ENCODE measurements at places on chromosomes 16 and 17. TPM values are rescaled to one million over a fixed set of nuclear protein-coding genes. Genes with fewer than 3 reads are reported as not detected.

The HSD17B2 gene
- 3.1 TPM for total RNA-seq

The SNAI3 gene
- total RNA-seq: 7.0 TPM

The GRB7 gene
- total RNA-seq: 25.0 TPM

The SOX15 gene
- total RNA-seq: 0.67 TPM

The CLDN7 gene
- 117 TPM for total RNA-seq

The ADAM11 gene
- total RNA-seq: 0.43 TPM

The NOL3 gene
- 59.7 TPM for total RNA-seq

The KRTAP3-2 gene
- total RNA-seq: not detected

DNA sequence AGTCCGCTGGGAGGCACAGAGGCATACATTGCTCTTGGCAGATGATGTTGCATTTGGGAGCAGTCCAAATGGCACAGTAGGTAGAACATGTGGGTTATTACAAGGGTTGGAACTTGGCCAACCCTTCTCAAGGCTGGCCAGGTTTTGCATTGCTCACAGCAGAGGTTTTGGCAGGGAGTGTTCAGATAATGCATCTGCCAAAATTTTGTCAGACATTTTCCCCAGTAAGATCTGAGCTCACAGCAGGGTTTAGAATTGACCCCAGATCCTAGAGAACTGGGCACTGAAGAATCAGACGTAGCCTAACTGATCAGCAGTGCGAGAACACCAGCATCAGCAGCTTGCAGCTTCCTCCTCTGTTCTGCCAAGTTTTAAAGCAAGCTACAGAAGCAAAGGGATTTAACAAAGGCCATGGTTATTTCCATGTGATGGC lies 468.8 kb upstream of the KIF2B start:
- H3K4me3 ChIP-seq: no peak overlapping the region
- no peaks in the 10 kb centered on the region for H3K36me3 ChIP-seq
- H3K27me3 ChIP-seq: no peaks in the 10 kb centered on the region
- H3K27ac ChIP-seq: no peak overlapping the region
- no peaks in the 10 kb centered on the region for H3K4me1 ChIP-seq
- no peak for DNase-seq

DNA sequence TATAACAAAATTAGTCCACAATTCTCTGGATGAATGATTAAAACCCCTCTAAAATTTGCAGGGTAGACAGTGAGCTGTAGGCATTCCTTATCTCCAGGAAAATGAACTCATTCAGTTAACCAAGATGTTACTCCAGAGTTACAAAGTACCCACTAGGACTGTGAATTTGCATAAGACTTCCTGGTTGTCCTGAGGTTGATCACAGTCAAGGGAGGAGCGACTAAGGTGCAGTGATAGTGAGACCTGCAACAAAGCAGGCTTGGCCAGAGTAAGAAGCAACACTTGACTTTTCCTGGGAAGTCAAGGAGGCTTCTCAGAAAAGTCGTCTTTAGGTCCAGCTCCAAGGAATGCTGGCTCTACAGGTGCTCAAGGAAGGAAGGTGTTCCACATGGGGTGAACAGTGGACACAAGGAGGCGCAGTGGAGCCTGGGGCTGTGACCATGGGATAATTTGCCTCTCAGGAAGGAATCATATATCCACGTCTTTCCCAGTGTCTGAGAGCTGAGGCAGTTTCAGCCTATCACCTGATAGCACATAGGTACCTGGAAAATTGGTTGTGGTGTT lies 821.1 kb upstream of the EEF2KMT start:
- H3K4me3 ChIP-seq: no peak overlapping the region
- DNase-seq: no peak
- no peaks in the 10 kb centered on the region for H3K4me1 ChIP-seq
- H3K27ac ChIP-seq: no peak overlapping the region
- H3K27me3 ChIP-seq: no peaks in the 10 kb centered on the region
- H3K36me3 ChIP-seq: no peaks in the 10 kb centered on the region

DNA sequence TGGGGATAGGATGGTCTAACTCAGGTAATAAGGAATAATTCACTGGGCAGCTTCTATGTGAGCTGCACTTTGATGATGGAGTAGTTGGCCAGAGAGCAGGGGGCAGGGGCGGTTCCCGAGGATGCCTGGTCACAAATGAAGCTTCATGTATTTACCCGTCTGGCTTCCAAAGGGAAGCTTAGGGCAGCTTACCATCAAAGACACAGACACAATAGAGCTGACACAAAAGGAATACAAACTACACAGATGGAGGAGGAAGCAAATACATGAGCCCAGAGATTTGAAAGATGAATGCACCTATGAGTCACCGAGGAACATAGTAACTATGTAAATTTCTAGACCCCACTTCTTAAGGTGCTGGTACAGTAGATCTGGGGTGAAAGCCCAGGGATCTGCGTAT lies 8.7 kb upstream of the EMP2 start:
- H3K4me1 ChIP-seq: no peaks in the 10 kb centered on the region
- no peak overlapping the region for H3K4me3 ChIP-seq
- H3K27ac ChIP-seq: no peak overlapping the region
- no peaks in the 10 kb centered on the region for H3K36me3 ChIP-seq

GRCh38 chr16:66166490-66166889 lies 200.0 kb upstream of the CDH5 start:
- H3K4me1 ChIP-seq: no peaks in the 10 kb centered on the region
- no peaks in the 10 kb centered on the region for H3K27me3 ChIP-seq
- H3K4me3 ChIP-seq: no peak overlapping the region
- no peaks in the 10 kb centered on the region for H3K36me3 ChIP-seq
- no peak for DNase-seq

- no peaks in the 10 kb centered on the region for H3K27me3 ChIP-seq
- DNase-seq: no peak
- H3K4me3 ChIP-seq: no peak overlapping the region
- no peak overlapping the region for H3K27ac ChIP-seq
- no peaks in the 10 kb centered on the region for H3K36me3 ChIP-seq
These were observed 193.8 kb downstream of the SNX29 start for GRCh38 chr16:12170103-12171040.

DNA sequence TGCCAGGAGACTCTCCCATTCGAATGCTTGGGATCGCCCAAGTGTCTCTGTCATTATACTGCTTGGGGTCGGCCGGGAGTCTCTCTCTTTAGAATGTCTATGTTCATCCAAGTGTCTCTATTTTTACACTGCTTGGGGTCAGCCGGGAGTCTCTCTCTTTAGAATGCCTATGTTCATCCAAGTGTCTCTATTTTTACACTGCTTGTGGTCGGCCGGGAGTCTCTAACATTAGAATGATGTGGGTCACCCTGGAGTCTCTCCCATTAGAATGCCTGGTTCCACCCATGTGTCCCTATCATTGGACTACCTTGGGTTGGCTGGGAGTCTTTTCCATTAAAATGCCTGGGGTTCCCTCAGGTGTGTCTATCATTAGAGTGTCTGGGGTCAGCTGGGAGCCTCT lies 2230.4 kb downstream of the TP53TG3F start:
- no peak overlapping the region for H3K27ac ChIP-seq
- no peak for DNase-seq
- H3K36me3 ChIP-seq: no peaks in the 10 kb centered on the region
- no peaks in the 10 kb centered on the region for H3K4me1 ChIP-seq
- H3K27me3 ChIP-seq: no peaks in the 10 kb centered on the region
- no peak overlapping the region for H3K4me3 ChIP-seq

GRCh38 chr17:11486868-11487310 lies 111.4 kb upstream of the DNAH9 start:
- H3K27me3 ChIP-seq: no peaks in the 10 kb centered on the region
- no peaks in the 10 kb centered on the region for H3K4me1 ChIP-seq
- no peaks in the 10 kb centered on the region for H3K36me3 ChIP-seq
- H3K4me3 ChIP-seq: no peak overlapping the region
- H3K27ac ChIP-seq: no peak overlapping the region

GRCh38 chr17:10337136-10337535 lies 35.7 kb downstream of the MYH13 start:
- no peaks in the 10 kb centered on the region for H3K4me1 ChIP-seq
- no peak overlapping the region for H3K4me3 ChIP-seq
- no peak for DNase-seq

DNA sequence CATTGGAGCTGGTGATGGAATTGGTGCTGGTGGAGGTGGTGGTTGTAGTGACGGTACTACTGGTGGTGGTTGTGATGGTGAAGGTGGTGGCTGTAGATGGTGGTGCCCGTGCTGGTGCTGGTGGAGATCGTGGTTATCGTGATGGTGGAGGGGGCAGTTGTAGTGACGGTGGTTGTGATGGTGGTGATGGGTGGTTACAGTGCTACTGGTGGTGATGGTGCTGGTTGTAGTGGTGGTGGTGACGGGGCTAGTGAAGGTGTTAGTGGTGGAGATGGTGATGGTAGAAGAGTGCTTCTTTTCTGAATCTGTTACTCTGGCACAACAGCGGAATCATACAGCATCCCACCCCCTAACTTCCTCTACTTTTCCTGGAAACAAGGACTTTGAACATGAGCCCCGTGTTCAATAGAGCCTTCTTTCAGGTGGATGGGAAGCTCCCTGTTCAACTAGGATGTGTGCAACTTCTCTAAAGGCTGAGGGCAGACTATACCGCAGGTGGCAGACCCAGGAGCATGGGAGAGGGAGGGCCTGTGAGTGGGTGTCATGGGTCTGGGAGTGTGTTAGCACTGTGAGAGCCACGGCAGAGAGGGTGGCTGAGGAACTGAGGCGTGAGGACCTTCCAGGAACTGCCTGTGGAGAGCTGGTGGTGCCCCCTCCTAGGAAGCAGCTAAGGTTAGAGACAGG lies 8.2 kb downstream of the TBX21 start:
- H3K4me1 ChIP-seq: no peaks in the 10 kb centered on the region
- H3K27ac ChIP-seq: no peak overlapping the region
- H3K36me3 ChIP-seq: no peaks in the 10 kb centered on the region
- H3K27me3 ChIP-seq: peaks cover 31% of the 10 kb centered on the region
- no peak overlapping the region for H3K4me3 ChIP-seq

- peaks cover 55% of the 10 kb centered on the region for H3K36me3 ChIP-seq
- no peaks in the 10 kb centered on the region for H3K4me1 ChIP-seq
- no peak overlapping the region for H3K27ac ChIP-seq
- no peak overlapping the region for H3K4me3 ChIP-seq
- no peaks in the 10 kb centered on the region for H3K27me3 ChIP-seq
These were observed 81.1 kb downstream of the CACNG1 start for GRCh38 chr17:67125417-67125816.

- no peak for DNase-seq
- H3K36me3 ChIP-seq: peaks cover 18% of the 10 kb centered on the region
- H3K27ac ChIP-seq: peak overlapping the region; percentile 70
- no peaks in the 10 kb centered on the region for H3K27me3 ChIP-seq
- H3K4me3 ChIP-seq: no peak overlapping the region
- H3K4me1 ChIP-seq: peaks cover 39% of the 10 kb centered on the region
These were observed 41.8 kb upstream of the SEC14L1 start for GRCh38 chr17:77098884-77099545.

DNA sequence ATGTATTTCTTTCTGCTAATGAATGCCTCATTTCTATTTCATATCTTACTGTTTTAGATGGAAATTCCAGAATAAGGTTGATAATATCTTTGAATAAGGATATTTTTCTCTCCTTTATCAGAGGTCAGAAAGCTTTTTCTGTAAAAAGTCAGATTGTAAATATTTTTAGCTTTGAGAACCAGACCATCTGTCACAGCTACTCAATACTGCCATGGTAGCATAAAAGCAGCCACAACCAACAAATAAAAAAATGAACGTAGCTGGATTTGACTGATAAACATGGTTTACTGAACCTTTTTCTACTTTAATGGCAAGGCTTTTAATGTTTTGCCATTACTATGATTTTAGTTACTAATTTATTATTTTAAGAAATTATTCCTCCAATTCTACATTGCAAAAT lies 217.4 kb upstream of the COX10 start:
- no peaks in the 10 kb centered on the region for H3K27me3 ChIP-seq
- no peak for DNase-seq
- H3K4me1 ChIP-seq: no peaks in the 10 kb centered on the region
- H3K36me3 ChIP-seq: no peaks in the 10 kb centered on the region
- no peak overlapping the region for H3K27ac ChIP-seq
- H3K4me3 ChIP-seq: no peak overlapping the region

DNA sequence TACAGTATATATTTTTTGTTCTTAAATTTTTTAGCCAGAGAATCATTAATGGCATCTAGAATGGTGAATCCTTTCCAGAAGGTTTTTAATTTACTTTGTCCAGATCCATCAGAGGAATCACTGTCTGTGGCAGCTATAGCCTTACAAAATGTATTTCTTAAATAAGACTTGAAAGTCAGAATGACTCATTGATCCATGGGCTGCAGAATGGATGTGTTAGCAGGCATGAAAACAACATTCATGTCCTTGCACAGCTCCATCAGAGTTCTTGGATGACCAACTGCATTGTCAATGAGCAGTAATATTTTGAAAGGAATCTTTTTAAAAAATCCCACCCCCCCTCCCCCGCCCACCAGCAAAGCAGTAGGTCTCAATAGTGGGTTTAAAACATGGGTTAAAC lies 51.4 kb downstream of the CACNG1 start:
- H3K4me1 ChIP-seq: no peaks in the 10 kb centered on the region
- H3K27me3 ChIP-seq: no peaks in the 10 kb centered on the region
- no peak overlapping the region for H3K27ac ChIP-seq
- no peaks in the 10 kb centered on the region for H3K36me3 ChIP-seq

DNA sequence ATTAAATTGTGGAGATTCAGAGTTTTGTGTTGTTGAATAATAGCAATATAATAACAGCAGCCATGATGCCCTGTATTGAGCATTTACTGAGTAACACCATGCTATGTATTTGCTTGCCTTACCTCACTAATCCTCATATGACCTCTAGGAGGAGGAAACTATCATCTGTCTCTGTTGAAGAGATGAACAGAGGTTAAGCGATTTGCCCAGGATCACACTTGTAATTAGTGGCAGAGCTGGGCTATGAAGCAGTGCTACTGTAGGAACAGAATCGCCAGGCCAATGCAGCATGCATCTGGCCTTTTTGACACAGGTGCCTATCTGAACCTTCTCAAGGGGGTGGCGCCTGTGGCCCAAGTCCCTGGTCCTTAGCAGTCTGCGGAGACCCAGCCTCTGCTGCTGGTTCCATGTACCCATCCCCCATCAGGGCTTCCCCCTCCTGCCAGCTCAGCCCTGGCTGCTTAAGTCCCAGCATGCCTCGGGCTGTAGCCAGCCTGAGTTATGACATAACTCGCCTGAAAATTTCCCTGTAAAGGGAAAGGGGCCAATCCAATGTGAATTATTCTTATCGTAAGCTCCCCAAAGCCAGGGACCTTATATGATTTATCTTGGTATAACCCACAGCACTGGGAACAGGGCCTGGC lies 50.4 kb upstream of the HS3ST2 start:
- H3K4me3 ChIP-seq: no peak overlapping the region
- H3K4me1 ChIP-seq: no peaks in the 10 kb centered on the region
- no peaks in the 10 kb centered on the region for H3K27me3 ChIP-seq
- H3K27ac ChIP-seq: no peak overlapping the region

DNA sequence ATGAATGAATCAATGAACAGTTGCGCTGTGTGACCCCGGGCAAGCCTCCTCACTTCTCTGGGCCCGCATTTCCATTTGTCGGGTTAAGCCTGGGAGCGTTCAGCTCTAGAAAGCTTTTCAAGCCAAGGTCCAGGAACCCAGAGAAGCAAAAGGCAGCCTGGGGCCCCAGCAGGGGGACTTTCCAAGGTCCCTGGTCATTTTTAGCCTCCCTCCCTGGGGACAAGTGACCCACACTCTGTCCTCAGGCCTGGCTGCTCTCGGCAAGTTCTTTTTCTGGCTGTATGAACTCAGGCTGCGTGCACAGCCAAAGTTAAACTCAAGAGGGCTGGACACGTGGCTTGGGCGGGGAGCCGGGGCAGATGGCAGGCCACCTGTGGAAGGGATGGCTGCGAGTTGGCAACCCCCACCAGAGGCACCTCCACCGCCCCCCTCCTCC lies 41.4 kb upstream of the CIBAR2 start:
- H3K27me3 ChIP-seq: no peaks in the 10 kb centered on the region
- peaks cover 12% of the 10 kb centered on the region for H3K4me1 ChIP-seq
- H3K4me3 ChIP-seq: no peak overlapping the region

GRCh38 chr17:59440757-59441463 lies 109.5 kb downstream of the YPEL2 start:
- H3K27me3 ChIP-seq: no peaks in the 10 kb centered on the region
- no peak overlapping the region for H3K27ac ChIP-seq
- H3K4me1 ChIP-seq: peaks cover 25% of the 10 kb centered on the region
- H3K4me3 ChIP-seq: no peak overlapping the region
